ENCODE measurements at places on chromosomes 4 and X.

DNA sequence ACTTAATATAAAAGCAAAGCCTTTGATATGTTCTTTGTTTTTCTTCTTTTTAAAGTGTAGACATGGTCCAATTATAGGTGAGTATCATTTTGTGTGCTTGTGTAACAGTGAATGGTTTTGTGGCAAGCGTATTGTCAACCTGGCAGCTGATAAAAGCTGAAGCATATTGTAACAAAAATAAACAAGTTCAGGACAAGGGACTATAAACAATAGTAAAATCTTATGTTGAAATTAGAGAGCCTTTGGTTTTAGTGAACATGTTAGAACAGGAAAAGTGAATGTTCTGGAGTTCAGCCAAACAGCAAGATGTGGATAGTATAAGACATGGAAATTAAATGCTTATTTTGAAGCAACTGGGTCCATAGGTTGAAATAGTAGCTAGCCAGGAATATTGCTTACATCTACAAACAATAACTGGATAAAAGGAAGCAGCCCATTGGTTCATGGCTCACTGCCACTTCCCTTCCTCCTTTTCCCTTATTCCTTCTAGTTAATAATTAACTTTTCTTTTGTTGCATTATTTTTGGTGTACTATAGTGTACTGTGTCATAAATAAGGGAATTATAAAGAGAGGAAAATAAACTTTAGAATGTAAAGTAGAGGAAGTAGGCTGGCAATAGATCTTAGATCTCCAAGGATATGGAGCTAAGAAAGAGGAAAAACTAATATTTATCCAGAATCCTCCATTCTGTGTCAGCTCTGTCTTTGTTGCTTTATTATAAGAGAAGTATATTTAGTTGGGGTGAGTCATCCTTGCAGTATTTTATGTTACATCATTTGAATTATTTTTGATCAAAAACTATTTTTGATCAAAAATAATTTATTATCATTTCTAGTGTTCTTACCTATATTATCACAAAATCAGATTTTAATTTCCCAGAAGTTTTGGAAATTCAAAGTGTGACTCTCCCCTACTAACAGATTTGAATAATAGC lies 65.6 kb downstream of the MRPL1 start:
- DNase-seq: no peak

DNA sequence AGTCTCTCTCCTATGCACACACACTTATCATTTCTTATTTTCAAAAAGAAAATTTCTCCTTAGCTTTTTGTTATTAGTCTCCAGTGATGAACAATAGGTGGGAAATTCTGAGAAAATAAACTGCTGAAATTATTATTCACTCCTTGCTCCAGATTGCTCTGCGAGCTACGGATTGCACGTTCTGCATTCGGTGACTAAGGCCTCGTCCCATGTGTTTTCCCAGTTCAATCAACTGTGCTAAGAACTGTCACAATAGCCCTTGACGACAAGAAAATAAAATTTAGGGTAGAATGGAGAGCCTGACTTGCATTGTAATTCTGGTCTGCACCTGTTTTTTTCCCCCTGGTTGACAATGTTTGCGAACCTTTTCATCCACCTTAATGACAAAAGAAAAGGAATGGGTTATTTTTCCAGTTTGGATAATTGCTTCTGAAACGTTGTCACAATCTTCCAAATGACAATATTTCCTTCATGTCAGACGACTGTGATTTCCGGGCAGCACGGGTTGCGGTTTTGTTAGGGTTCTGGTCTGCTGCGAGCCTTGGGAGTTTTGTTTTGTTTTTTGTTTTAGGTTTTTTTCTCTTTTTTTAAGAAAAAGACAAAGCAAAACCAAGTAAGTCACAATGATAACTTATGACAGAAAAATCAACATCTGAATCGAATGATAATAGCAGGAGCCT lies 124.5 kb upstream of the NOCT start:
- DNase-seq: no peak

DNA sequence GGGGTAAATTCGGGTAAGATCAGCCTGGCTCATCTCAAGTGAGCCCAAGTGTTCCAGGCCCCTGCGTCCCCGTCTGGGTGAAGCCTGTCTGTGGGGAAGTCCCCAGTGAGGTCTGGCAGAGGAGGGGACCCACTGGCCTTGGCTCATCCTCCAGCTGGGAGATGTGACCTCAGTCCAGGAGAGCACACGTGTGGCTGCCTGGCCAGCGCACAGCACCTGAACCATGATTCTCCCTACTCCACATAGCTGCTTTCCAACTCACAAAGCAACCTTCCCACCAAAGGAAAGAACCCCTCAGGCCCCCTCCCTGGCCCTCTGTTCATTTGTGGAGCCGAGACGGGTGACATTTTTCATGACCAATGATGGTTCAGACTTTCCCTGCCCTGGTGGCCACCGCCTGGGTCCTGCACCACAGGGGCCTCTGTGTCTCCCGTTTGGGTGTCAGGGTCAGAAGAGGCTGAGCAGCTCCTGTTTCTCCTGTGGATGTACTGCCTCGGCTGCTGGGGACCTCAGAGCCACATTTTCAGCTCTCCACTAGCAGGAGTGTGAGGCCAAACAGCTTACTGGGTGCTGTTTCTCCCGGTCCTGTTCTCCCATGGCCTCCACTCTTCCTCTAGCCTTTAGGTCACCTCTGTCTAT lies 111.4 kb downstream of the CPZ start:
- DNase-seq: no peak

- no peak for DNase-seq
Measured at GRCh38 chr4:37463033-37463856, 218.7 kb downstream of the NWD2 start.

DNA sequence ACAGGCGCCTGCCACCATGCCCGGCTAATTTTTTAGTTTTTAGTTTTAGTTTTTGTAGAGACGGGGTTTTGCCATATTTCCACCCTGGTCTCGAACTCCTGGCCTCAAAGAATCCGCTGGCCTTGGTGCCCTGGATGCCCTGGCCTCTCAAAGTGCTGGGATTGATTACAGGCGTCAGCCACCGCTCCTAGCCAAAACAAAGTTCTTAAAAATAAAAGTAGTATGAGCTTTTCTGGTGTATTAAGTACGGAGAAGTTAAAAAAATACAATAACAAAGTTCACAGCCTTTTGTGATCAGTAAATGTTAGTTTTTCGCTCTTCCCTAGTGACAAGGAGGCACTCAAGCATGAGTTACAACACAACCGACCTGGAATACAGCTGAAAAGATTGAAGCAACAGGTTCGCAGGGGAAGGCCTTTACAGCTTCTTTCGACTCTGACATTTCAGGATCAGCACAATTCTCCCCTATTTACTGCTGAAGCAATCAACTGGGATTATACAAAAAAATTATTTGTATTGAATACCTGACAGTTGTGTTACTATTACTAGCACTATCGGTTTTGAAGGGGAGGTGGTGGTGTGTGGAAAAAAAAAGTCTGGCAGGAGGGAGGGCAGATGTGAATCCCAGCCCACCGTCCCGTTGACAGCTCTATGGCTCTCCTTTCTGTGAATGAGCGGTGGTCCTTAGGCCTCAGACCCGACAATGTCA lies 893 bp upstream of the METAP1 start:
- DNase-seq: no peak

- no peak for DNase-seq
Measured at GRCh38 chr4:73432169-73433000, 3.6 kb upstream of the AFP start.

DNA sequence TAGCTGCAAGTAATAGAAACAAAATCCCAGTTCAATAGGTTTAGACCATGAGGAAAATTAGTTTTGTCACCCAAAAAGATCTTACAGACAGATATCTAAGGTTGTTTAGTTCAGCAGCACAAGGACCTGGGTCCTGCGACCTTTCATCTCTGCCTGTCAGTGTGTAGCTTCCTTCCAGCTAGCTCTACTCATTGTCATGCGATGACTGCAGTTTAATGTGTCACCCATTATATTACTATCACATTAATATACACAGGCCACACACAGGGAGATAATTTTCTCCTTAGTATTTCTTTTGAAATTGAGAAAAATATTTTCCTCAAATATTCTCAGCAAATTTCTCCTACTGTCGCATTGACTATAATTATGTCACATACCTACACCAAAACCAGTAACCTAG lies 232.1 kb upstream of the ARSJ start:
- DNase-seq: no peak

GRCh38 chrX:46710927-46711623 lies 47.8 kb downstream of the SLC9A7 start:
- no peak for DNase-seq

GRCh38 chrX:48999030-48999429 lies 3.0 kb downstream of the GRIPAP1 start:
- no peak for DNase-seq

- DNase-seq: no peak
Measured at GRCh38 chr4:91963486-91963885, 340.3 kb upstream of the GRID2 start.

GRCh38 chr4:1715002-1715758 lies 3.1 kb upstream of the SLBP start:
- DNase-seq: no peak

GRCh38 chr4:101136373-101137370 lies 210.7 kb downstream of the PPP3CA start:
- no peak for DNase-seq

DNA sequence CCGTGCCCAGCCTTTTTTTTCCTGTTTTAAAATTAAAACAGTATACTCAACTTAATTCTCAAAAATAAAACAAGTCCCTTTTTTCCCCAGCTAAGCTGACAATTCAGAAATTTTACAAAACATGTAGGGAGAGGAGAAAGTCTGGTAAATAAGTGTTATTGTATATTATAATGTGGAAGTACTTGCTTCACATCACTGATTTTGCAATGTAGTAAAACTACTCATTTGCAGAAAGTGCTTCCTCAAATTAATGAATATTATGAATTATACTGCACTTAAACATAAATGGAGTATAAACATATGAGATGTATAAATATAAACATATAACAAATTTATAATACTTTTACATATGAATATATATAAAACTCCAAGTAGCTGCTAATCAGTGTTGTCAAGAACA lies 11.6 kb upstream of the H2AZ1 start:
- no peak for DNase-seq

DNA sequence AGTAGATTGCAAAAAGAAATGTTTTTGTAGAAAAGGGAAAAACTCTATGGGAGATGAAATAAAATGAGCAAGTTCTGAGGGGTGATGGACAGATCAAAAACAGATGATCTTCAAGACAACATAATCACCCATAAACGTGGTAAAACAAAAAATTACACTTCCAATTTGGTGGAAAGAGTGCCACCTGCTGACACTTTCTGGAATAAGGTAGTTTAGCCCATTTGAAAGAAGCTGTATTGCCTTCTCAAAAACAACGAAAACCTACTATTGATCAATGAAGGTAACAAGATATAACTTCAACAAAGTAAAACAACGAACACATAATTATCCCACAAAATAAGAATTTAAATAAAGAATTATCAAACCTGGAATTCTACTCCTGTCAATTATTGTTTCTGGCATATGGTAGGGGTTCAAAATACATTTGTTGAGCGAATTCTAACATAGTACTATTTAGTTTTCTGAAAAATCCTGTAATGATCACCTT lies 2.5 kb downstream of the COQ2 start:
- DNase-seq: peak; percentile 11

DNA sequence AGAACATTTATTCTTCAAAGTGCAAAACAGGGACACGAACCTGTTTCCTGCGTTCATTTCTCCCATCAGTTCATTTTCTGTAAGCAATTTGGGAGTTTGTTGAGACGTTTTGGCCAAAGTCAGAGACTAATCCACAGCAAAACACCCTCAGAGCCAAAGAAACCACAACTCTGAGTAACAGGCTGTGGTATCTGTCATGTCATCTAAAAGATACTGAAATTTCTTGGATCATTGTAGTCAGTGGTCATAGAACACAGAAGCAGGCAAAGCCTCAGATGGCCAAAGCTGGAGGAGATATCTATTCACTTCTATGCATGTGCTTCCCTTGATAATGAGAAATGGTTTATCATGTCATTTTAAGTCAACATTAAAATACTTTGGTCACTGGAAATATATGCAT lies 485.6 kb upstream of the GALNT7 start:
- DNase-seq: no peak

- DNase-seq: no peak
Measured at GRCh38 chr4:107931775-107932321, 499 bp downstream of the CYP2U1 start.

GRCh38 chr4:184534511-184535391 lies 60.4 kb upstream of the IRF2 start:
- DNase-seq: no peak

DNA sequence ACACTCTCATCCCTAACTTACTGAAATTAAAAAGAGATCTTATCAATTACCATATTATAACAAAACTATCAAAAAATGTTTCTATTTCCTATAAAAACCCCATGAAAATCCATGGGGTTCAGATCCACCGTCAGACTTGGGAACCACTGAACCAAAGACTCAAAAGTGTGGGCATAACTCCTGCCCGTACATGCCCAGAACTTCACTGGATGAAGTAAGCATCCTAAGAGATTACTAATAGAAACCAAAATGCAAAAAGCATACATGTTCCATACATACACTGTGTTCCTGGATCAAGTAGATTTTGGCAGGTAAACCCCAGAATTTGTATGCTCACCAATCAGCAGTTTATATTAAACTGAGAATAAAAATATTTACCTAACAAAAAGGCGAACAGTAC lies 66.1 kb downstream of the PRSS12 start:
- no peak for DNase-seq

DNA sequence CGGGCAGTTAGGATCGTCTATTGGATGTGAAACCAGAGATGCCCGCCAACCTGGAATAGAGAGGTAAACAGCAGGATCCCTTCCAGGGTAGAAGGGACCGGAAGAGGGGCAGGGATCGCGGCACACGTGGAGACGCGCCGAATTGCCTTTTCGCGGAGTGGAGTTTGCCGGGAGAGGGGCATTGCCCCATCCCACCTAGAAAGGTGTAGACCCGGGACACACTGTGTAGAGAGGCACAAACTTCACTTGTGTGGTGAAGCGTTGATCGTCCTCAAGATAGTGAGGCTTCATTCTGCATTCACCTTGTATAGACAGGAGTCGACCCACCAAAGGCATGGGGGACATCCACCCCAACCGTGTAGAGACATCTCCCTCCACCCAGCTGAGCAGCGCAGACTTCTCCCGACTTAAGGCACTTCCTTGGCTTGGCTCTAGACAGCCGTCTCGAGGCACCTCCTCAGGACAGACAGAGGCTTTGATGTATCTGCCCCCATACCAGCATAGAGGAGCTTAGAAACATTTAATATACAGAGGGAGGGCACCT lies 410 bp downstream of the GNL3L start:
- DNase-seq: no peak

DNA sequence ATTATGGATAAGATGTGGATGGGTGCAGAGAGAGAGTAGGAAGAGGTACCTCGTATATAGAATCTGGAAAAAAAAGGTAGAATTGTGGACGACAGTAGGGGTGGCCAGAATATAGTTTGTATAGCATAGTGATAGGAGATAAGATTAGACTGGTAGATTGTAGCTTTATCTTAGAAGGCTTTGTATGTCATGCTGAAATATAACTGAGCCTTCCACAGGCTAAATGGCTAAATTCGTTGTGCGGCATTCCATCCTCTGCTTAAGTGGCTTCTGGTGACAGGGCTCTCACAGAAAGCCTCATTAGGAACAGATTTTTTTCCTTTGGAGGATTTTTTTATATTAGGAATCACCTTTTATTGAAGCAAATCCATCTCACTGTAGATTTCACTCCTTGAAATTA lies 142.3 kb upstream of the BMPR1B start:
- no peak for DNase-seq

GRCh38 chrX:131741103-131741581 lies 197.3 kb downstream of the OR13H1 start:
- DNase-seq: peak; percentile 47
